Mucosa of descending colon (tissue), 3 donors: ENCODE measurements at places on chromosomes 5 and 9. TPM values are rescaled to one million over a fixed set of nuclear protein-coding genes. Genes with fewer than 3 reads are reported as not detected.
A peak's percentile ranks its signal among the peaks of the same experiment; 100 is the strongest.

DNA sequence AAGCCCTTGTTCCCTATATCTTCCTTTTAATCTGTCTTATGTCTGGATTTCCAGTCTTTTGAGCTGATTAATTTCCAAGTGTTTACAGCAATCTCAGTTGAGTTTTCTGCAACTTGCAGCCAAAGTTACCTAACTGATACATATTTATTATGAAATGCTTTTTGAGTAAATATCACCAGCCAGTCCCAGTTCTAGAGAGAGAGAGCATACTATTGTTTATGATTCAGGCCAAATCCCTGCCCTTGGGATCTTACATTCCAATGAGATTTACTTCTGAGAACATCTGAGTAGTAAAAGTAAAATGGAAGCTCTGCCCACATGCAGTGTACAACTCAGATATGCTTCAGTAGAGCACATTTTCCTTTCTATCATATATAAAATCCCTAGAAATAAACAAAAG, 661.7 kb downstream of the KCTD16 start:
- no peak for DNase-seq

- no peak for DNase-seq
These were observed 97.5 kb downstream of the MRPS27 start for GRCh38 chr5:72222521-72222920.

- DNase-seq: no peak
These were observed 1068.7 kb downstream of the CDH12 start for GRCh38 chr5:21784487-21784886.

DNA sequence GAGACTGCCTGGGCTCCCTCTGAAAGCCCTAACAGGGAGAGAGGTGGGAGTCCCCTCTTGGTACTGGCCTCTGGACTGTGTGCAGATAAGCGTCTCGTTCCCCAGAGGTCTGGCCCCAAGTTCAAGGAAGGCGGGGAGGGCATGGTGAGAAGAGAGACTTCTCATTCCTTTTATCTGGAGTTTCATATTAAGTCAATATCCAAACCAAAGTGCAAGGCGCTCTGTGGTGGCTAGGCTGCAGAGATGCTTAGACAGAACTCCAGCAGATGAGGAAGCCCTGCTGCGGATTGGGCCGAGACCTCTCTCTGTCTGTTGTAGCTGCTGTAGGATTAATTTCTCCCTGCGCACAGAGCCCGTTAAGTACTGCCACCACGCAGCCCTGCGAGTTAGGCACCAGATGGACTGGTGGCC, 16.0 kb downstream of the MVB12B start:
- DNase-seq: no peak

GRCh38 chr5:54146916-54147315, 163.5 kb downstream of the ARL15 start:
- DNase-seq: no peak

Gene ZDHHC11B
- total RNA-seq: 0.41 TPM

Gene PDCD1LG2
- 0.63 TPM for total RNA-seq

Gene GNA14
- total RNA-seq: 7.4 TPM

Gene CDC20B
- not detected for total RNA-seq

Gene TEK
- 3.9 TPM for total RNA-seq

Gene ZBED3
- 7.9 TPM for total RNA-seq

Gene TPRN
- total RNA-seq: 122 TPM

Gene ZFP37
- 2.7 TPM for total RNA-seq

GRCh38 chr5:56974241-56974640, 22.3 kb upstream of the MIER3 start:
- DNase-seq: no peak

GRCh38 chr9:18822850-18823249, 210.2 kb downstream of the SAXO1 start:
- no peak for DNase-seq

Gene CKMT2
- 1.6 TPM for total RNA-seq

Gene PCSK5
- total RNA-seq: 82.0 TPM

GRCh38 chr5:151661968-151662732, 24.6 kb downstream of the SPARC start:
- no peak for DNase-seq

DNA sequence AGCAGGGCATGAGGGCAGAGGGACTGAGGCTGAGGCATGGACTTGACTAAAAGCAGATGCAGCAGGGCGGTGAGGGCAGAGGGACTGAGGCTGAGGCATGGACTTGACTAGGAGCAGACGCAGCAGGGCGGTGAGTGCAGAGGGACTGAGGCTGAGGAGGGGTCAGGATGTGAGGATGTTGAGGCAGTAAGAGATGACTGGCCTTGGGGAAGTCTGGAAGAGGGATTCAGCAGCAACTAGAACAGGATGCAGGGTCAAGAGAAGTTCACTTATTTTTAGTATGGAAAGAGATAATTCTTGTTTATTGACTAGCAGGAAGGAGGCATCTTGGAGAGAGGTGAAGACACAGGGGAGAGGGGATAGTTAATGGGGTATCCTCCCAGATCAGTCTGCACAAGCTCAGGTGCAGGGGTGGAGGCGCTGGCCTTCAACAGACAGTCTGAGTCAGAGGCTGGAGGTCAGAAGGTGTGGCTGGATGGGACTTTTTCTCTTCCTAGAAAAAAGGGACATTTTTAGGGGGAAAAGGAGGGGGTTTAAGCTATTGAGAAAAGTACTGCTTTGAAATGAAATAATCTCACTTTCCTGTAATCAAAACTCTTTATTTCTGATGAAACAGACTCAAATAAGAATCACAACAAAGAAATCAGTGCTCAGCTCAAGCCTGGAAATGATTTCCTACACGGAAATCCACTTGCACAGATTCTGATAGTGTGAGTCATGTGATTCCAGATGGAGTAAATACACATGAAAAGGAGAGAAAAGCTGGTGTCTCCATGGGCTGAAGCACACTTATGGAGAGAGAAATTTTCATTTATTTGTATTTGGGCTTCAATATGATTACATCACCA, 130.9 kb downstream of the PALM2AKAP2 start:
- peak; percentile 70 for DNase-seq

GRCh38 chr5:127417528-127417927, 99.9 kb upstream of the PRRC1 start:
- DNase-seq: no peak

DNA sequence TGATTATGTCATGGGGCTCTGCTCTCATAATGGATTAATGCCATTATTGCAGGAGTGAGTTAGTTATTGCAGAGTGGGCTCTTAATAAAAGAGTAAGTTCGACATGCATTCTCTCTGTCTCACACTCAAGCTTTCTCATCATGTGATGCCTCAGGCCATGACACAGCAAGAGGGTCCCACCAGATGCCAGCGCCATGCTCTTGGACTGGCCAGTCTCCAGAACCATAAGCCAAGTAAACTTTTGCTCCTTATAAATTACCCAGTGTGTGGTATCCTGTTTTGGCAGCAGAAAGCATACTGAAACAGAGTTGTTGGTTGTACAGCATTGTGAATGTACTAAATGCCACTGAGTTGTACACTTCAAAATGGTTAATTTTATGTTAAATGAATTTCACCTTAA, 138.1 kb downstream of the MYO10 start:
- no peak for DNase-seq

DNA sequence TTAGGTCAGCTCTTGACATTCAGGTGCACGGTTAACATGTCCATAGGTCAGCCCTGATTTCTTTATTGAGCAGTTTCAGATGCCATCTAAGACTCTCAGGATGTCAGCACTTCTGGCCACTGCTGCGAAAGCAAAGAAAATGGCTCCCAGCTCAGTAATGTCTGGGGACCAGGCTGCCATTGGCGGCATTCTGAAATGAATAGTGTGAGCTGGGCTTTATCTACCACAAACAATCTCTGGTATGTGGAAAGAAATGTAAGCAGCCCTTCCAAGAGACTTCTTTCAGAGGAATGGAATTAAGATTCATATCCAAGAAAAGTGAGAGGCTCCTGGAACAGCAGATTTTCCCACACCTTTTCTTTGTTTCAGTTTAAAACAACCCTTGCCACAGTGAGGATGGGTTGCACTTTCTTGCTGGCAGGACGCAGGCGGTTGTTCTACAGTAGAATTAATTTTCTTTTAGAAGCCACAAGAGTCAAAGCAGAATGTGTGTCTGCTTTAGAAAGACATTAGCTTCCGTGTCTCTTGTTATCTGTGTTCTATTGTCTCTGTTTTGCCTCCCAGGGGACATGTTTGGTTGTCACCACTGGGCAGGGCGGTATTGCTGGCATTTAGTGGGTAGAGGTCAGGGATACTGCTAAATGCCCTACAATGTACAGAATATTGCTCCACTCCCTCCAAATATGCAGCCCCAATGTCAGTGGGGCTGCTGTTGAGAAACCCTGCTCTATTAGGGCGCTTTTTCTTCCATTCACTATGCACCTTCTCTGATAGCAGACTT, 149.9 kb upstream of the ANKH start:
- no peak for DNase-seq

Gene FAM169A
- total RNA-seq: 4.1 TPM

DNA sequence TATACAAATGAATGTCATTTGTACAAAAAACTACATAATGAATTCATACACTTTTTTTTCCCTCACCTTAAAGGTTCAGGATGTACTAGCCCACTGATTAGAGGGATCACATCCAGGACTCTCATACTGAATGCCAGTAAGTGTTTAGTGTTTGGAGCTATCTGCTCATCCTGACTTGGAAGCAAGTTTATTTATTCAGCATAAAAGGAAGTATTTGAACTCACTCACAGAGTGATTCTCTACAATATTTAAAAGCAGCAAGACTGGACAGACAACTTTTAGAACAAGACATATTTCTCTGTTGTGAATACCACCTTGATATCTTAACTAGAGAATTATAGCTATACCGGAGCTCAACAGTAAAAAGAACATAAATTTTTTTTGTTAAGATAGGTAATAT, 14.8 kb upstream of the IQGAP2 start:
- DNase-seq: no peak

DNA sequence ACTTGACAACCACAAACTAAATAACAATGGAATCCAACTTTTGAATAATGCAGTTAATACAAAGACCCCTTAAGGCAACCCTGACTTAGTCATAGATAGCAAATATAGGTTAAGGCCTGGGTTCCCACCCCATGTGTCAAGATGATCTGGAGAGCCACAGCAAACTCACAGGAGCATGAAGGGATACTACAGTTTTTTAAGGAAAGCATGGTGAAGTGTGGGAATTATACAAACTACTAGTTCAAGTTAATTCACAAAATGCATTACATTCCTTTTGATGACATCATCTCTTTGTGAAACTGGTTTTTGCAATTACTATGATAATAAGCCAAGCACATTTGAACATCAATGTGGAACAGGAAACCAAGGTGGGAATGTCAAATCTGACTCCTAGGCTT, 50.6 kb downstream of the LHFPL2 start:
- DNase-seq: no peak

GRCh38 chr9:88972401-88972800, 18.9 kb upstream of the S1PR3 start:
- DNase-seq: no peak

- no peak for DNase-seq
These were observed 784 bp upstream of the MSANTD3 start for GRCh38 chr9:100426189-100426529.

Gene AHRR
- 2.0 TPM for total RNA-seq

GRCh38 chr5:10836986-10837385, 76.0 kb upstream of the DAP start:
- DNase-seq: no peak
